Activated T-cell treated with anti-CD3 and anti-CD28 coated beads, Interleukin-2, amount 50 U/mL, for 4 hours (primary cell): ENCODE measurements at places on chromosomes 13 and 19. TPM values are rescaled to one million over a fixed set of nuclear protein-coding genes. Genes with fewer than 3 reads are reported as not detected.
A peak's percentile ranks its signal among the peaks of the same experiment; 100 is the strongest.

Gene ZNF724
- 5.7 TPM for total RNA-seq

Gene IRS2
- total RNA-seq = 4.2 TPM

Gene RASL11A
- 5.5 TPM for total RNA-seq

Gene OR10H1
- total RNA-seq = not detected

Gene CLEC17A
- 2.3 TPM for total RNA-seq

DNA sequence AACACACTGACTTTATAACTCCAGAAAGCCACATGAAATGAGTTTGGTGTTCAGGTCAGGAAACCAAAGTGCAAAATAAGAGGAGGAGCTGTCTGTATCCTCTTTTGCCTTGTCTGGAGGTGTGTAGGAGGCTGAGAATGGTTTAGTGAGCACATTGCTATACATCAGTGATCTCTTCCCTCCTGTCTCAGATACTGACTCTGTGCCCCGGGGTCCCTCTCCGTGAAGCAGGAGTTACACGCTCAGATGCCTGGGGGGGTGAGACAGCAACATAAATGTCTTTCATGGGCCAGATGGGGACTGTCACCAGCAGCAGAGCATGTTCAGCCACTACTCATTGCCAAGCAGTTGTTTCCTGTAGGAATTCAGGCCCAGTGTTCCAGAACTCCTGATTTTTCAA lies 285.4 kb downstream of the ATP8A2 start:
- DNase-seq = no peak

- no peak for DNase-seq
Observed at GRCh38 chr13:95480791-95481780, 71.4 kb upstream of the CLDN10 start.

DNA sequence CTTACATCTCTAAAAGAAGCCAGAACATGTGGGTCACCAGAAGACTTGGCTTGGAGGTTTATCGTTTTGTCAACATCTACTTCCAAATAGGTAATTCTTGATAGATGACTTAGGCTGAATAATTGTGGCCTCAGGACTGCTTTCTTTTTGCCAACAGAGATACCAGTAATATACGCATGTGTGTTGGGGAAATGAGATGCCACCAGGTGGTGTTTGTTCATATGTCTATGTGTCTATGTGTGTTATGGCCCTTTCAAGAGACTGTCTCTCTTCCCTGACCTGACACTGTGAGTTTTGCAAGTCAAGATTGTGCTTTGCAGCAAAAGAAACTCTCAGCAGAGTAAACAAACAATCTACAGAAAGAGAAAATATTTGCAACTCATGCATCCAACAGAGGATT lies 31.6 kb upstream of the METTL21C start:
- no peak for DNase-seq

DNA sequence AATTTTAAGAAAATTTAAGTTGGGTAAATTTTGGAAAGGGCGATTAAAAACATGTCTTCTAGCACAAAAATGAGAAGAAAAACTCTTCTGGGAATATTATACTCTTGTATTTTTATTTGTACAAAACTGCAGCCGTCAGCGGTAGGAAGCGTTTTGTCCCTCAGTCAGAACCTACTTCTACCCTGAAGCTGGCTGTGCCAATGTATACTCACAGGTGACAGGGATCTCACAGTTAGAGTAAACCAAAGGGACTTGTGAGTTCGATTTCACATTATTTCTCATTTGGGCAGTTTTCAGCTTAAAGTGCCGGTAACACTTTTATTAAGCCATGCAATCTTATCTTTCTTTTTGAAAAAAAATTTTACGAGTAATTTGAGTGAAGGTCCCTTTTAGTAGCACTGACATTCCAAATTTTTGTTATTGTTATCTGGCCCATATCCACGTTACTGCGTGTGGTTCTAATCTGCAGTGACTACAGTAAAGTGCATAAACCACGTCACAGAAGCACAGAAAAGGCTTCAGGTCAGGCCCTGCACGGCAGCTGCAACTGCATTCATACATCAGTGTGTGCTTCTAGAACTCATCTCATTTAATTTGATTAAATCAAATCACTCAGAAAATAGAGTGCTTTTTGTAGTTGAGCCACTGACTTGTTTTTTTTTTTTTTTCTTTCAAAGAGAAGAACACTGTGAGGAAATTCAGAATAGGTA lies 387.3 kb downstream of the LIG4 start:
- DNase-seq = no peak

- no peak for DNase-seq
Observed at GRCh38 chr13:64553411-64554129, 2676.6 kb downstream of the PCDH9 start.

DNA sequence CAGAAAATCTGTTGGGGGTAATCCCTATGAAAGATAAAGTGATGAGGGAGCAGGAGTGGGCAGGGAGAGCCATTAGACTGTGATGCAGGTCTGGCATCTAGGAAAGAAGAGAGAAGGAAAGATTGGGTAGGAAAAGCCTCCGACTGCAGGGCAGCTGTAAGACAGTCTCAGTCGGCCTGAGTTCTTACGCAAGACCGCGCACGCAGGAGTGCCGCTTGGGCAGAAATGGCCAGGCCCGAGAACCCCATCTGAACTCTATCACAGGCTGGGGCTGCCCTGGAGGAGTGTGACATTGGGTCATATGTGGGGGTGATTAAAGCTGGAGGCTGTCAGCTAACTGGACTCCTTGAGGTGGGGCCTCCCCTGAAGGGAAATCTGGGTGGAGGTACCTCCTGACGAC lies 13.9 kb upstream of the FBXL3 start:
- no peak for DNase-seq

DNA sequence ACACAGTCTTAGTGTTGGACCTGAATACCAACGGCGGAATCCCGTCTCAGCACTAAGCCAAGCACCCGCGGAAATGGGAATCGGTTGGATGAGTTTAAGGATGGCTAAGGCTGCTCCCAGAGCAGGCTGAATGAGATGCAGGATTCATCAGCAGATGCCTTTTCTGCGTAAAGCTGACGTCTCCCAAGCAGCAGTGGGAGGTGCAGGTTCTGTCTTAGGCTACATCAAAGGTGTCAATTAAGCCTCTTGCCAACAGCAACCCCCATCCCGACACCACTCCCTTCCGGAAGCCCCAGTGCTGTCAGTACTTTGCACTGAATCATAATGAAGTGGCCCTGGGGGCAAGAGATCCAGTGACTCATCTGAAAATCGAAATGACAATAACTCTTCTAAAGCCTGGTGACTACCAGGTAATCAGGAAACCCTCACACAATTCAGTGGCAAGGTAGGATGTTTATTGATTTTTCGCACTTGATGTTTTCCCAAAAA lies 275.6 kb downstream of the DCLK1 start:
- DNase-seq = no peak

DNA sequence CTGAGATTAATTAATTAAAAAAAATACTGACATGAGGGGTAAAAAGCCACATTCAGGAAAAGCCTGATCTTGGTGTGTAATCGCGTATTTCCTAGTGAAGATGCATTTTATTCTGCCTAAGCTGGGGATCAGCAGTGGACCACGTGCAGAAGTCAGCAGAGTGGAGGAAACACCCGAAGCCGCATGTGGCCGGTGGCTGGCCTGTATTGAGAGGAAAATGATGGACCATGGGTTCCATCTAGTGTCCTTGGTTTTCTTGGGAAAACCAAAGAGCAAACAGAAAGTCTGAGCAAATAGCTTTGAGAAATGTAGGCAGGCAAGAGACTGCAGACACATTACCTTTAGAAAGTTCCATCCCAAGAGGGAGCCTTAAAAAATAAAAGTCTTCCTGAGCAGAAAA lies 23.7 kb upstream of the SHISA2 start:
- DNase-seq = no peak

- no peak for DNase-seq
Observed at GRCh38 chr19:47860602-47861297, 1.7 kb downstream of the TPRX2 start.

GRCh38 chr19:32750441-32751055 lies 31.0 kb downstream of the TDRD12 start:
- DNase-seq = no peak

DNA sequence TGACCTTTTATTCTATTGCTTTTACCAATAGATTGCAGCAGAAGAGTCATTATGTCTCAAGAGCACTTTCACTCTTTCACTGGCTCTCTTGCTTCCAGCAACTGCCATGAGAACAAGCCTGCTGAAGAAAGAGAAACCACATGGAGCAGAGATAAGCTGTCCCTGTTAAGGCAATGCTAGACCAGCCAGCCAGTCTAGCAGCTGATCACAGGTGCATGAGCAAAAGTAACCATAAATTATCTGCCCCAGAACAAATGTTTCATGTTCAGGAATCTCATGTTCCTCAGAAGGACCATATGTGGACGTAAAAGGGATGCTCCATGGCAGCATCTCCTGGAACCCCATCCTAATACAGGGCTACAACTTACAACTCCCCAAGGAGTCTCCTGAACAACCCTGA lies 20.4 kb upstream of the DCLK1 start:
- no peak for DNase-seq

DNA sequence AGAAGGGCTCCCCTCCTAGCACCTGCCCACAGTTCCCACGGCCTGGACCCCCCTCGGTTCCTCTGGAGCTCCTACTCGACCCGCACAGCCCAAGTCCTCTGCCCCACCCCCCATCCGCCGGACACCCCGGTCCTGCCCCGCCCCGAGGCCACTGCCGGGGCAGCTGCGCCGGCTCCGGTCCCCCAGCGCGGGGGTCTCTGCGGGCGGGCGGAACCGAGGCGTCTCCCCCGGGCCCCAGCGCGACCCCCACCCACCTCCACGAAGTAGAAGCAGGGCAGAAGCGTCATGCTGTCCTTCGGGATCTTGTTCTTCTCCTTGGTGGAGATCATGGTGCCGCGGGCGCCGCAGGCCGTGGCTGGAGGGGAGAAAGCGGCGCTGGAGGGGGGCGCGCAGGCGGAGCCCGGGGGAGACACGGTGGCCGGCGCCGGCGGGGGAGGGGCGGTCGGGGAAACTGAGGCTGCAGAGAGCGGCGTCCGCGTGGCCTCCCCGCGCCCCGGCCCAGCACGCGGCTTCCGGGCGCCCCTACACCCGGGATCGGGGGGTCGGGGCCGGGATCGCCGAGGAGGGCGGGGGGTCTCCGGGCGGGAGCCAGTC lies 427 bp downstream of the PLPPR3 start:
- DNase-seq = no peak

- peak; percentile 56 for DNase-seq
Observed at GRCh38 chr13:114151565-114152284, 19.3 kb upstream of the RASA3 start.
